ENCODE measurements at places on chromosomes 2 and 18.

DNA sequence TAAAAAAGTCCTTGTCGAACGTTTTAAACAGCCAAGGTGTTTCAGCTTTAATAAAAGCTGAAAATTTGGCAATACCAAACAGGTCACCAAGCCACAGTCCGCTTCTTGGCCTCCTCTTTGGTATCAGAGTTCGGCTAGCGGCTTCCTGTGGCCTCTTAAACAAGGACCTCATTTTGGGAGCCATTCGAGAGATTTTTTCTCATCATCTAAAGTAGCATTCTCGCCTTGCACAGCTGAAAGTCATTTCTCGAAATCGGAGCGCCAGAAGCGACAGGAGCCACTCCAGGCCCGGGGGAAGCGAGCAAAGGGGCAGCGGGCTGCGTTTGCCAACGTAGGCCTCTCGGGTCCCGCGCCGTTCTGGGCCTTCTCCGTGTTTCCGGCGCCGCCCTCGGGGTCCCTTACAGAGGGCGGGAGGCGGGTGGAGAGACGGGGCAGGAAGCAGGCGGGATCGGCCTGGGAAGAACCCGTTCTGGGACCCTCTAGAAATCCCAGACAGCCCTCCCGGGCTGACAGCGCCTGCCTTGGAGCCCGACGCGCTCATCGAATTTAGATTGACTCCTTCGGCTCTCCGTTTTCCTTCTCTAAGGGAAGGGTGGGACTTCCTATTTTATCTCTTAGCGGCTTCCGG, 522 bp upstream of the ZNF407 start:
- DNase-seq: peak; percentile 73

DNA sequence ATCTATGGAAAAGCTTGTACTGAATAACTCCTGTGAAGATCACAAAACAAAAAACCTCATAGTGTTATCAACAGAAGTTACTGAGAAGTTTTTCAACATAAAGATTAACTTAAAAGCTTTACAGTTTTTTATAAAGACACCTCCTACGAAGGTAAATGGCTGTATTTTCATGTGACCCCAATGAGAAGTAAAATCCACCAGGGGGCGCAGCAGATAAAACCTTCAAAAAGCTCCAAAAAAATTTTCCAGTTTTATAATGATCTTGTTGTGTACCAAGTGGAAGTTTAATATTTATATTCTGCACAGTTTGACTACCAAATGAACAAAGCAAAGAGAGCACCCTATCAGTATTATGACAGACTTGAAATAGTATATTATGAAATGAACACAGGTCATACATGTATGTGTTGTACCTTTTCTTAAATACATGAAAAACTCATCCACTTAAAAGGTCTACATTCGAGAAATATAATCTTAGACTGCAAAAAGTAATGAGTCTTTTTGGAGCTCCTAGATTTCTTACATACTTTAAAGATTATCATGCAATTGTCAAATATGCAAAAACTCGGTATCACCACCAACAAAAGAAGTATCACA, 38.5 kb downstream of the PNO1 start:
- no peak for DNase-seq

GRCh38 chr18:22914633-22915032, 18.5 kb upstream of the RBBP8 start:
- no peak for DNase-seq

DNA sequence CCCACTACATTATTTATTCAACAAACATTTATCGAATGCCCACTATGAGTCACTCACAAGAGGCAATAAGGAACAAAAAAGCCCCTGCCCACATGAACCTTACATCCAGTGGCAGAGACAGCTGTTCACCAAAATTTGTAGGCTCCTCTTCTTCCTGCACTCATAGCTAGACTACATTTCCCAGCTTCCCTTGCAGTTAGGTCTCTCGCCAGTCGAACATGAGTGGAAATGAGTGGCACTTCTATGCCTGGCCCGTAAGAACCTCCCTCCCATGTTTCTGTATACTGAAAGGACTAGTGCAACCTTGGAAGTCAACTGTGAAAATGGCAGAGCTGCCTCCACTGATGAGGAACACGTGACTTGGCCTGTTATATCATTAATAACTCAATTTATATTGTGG, 19.4 kb upstream of the NCOA1 start:
- DNase-seq: no peak

DNA sequence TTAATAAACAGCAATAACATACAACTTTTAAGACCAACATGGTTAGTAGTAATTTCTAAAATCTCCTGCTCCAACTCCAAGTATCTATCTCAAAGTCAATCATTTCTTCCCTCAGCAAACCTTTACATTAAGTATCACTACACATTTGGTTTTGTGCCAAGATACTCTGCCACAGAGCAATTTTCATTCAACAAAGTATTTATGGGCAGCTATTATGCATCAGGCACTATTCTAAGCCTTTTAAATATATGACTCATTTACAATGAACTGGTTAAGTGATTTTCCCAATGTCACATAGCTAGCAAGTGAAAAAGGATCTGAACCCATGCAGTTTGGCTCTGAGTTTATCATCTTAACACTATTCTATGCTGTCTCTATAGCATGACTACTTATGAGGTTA, 264.3 kb downstream of the NOL4 start:
- peak; percentile 83 for DNase-seq

DNA sequence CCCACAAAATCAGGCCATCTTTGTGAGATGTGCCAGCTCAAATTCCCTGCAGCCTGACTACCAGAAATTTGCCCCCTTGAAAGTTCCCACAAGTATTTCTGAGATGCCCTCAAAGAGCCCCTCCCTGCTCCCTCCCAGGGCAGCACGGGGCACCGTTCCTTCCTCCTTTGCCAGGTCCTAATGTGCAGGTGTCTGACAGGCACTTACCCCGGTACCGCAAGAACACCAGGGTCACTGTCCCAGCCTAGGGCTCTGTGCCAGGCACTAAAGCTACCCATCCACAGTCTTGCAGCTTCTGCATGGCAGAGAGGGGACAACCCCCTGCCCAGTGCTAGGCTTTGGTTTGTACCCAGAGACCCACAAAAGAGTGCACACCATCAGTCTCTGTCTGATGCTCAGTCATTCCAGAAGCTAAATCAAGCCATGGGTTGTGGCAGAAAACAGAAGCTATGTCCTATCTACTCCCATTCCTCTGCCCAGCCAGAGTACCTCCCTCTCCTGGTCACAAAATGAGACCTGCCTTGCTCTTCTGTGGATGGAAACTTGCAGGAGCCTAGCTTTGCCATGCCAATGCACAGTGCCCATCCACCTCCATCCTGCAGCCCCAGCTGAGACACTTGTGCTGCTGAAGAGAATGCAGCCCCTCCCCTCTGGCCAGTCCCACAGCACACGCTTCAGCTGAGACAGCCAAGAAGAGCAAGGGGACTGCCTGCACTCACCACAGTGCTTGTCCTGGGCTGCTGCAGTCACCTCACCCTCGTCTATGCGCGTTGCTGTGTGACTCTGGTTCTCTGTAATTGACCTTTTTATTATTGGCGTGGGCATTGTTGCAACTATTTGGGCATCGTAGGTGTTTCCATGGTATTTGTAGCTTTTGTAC, 48.7 kb downstream of the INPP5D start:
- no peak for DNase-seq

DNA sequence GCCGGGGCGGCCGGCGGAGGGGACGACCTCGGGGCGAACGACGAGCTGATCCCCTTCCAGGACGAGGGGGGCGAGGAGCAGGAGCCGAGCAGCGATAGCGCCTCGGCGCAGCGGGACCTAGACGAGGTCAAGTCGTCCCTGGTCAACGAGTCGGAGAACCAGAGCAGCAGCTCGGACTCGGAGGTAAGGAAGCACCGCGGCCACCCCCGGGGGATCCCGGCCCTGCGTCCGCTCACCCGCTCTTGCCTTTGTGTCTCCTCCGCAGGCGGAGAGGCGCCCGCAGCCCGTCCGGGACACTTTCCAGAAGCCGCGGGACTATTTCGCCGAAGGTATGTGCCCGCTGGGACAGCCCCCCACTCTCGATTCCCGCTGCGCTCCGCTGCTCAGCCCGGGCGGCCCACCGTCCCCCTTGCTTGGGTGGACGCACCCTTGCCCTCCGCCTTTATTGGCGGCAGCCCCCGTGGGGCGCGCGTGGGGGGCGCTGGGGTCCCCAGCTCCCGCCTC, 611 bp downstream of the TCF7L1 start:
- DNase-seq: no peak

GRCh38 chr18:3950668-3951404, 500.9 kb downstream of the TGIF1 start:
- DNase-seq: no peak

DNA sequence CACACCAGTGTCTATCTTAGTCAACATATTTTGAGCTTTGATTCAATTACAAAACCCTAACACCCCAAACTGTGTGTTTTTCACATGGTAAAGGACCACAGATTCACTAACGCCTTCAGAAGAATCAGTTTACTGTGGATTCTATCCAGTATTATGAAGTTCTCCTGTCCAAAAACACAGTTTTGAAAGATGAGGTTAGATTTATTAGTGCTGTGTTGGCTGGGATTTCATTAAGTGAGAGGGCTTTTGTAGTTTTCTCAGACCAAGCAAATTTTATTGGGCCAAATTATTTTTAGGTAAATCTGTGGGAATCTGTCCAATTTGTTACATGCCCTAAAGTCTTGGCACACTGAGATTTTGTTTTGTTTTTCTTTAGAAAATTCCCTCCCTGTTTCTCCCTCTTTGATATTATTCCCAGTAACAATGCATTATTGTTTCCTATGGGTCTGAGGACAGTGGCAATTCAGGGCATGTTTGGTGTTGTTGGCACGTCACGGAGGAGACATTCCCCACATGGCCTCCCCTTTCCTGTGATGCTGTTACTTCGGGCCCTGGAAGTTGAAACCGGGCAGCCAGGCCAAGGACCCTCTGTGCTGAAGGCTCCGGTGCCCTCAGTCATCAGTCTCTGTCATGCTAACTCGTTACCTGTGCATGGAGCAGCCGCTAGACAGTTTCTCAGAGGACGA, 87.5 kb upstream of the ALKAL2 start:
- DNase-seq: no peak

GRCh38 chr2:5729416-5729815, 37.2 kb downstream of the SOX11 start:
- no peak for DNase-seq

DNA sequence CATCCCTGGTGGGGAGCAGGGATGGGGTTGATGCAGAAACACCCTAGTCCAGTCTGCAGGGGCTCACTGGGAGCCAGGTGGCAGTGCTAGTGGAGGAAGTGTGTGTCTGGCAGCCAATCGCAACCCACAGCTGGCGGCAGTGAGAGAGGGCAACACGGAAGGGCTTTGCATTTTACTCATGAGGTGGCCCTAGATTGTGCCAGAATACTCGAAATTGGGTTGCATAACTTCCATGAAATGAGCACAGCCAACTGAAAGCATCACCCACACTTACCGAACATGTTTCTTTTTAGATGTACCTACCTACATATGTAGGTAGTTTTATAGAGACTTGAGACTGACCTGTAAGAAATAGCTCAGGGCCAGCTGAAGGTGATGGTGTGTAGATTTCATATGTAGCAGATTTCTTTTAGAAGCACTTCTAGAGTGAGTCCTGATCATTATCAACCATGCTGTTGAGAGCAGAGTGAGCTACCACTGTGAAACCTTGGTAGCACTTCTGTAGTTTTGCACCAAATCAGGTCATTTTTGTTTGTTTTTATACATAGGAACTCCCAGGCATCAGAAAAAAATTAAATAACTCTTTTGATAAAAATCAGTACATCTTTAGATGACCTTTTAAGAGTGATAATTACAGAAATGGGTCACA, 13.0 kb downstream of the IL18R1 start:
- no peak for DNase-seq

DNA sequence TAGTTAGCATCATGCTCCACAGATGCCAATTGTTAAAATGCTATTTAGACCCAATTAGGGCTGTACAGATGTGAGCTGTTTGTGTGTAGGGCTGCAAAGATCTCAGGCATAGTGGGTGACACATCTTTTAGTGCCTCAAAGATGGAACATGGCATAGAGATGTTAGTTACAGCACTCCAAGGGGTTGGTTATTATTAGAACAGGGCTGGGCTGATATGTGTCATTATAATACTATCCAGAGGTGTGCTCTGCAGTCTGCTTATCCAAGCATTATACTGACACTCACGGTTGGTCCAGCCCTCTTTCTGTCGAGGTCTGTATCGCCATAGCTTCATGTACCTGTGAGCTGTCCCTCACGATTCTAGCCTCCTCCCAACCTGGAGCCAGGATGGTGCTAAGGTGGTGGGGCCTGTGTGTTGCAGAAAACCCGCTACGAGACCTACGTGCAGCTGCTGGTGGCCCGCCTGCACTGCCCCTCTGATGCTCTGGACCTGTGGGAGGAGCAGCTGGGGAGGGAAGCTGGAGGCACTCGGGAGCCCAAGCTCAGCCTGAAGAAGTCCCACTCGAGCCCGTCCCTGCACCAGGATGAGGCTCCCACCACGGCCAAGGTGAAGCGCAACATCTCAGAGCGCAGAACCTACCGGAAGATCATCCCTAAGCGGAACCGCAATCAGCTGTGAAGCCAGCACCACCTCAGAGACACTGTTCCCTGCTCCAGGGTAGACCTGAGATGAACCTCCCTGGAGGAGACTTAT, 27.1 kb downstream of the PSD4 start:
- DNase-seq: no peak

GRCh38 chr2:84846741-84847142, 34.1 kb downstream of the TRABD2A start:
- no peak for DNase-seq

DNA sequence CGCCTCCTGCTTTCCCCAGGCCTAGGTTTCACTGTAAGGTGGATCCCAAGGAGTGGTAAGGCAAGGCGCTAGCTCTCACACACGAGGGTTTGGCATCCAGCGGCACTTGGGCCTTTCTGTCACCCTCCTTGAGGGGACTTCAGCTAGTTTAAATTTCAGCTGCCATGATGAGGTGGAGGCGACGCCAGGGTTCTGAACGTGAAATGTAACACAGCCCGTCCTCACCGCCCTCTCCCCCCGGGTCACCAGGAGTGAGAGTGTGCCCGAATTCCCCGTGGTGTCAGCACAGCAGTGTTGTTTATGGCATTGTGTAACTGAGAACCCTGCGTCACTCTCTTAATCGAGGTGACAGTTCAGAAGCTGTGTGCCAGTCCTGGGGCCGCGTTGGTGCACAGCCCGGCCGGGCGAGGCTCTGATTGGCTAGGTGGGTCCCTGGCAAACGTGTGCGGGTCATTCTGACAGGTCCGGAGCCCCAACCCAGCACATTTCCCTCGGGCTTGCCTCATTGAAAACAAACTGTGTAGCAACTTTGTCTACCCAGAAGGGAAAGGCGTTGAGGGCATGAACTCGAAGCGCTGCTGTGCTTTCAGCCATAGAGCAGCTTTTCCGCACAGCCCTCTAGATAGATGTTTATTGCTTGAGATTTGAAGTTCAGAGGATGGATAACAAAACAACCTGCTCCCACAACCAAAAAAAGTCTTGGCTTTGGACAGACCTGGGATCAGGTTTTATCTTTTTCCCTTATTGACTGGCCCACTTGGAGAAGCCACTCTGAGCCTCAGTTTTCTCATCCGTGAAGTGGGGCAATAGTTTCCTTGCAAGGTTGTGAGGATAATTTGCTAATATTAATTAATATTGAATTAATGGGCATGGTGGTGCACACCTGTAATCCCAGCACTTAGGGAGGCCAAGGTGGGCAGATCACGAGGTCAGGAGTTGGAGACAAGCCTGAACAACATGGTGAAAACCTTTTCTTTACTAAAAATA, 4.9 kb downstream of the CIDEA start:
- DNase-seq: no peak

- no peak for DNase-seq
Observed at GRCh38 chr2:168357797-168358472, 98.1 kb upstream of the CERS6 start.

GRCh38 chr2:3600256-3600855, 5.4 kb downstream of the COLEC11 start:
- DNase-seq: no peak

- no peak for DNase-seq
Observed at GRCh38 chr18:66346833-66347588, 256.9 kb downstream of the CDH19 start.

- DNase-seq: no peak
Observed at GRCh38 chr2:10372203-10372861, 69.6 kb downstream of the HPCAL1 start.
